ENCODE measurements at places on chromosomes 6 and 20.

- DNase-seq: no peak
Observed at GRCh38 chr6:24522228-24523176, 27.7 kb downstream of the ALDH5A1 start.

DNA sequence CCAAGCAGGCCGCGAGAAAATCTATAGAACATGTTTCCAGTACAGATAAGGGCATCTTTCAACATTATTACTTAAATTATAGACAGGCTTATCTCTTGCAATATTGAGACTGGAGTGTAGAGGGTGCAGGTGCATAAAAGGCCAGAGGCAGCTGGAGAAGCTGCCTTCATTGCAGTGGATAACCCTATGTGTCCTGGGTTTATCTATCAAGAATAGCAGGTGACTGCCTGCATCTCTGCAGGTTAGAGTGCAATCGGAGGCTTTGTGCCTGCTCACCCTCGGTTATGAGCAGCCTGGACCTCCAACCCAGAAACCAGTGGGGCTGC lies 28.7 kb upstream of the ECI2 start:
- no peak for DNase-seq

- no peak for DNase-seq
Observed at GRCh38 chr20:919491-919916, 3.4 kb upstream of the ANGPT4 start.

DNA sequence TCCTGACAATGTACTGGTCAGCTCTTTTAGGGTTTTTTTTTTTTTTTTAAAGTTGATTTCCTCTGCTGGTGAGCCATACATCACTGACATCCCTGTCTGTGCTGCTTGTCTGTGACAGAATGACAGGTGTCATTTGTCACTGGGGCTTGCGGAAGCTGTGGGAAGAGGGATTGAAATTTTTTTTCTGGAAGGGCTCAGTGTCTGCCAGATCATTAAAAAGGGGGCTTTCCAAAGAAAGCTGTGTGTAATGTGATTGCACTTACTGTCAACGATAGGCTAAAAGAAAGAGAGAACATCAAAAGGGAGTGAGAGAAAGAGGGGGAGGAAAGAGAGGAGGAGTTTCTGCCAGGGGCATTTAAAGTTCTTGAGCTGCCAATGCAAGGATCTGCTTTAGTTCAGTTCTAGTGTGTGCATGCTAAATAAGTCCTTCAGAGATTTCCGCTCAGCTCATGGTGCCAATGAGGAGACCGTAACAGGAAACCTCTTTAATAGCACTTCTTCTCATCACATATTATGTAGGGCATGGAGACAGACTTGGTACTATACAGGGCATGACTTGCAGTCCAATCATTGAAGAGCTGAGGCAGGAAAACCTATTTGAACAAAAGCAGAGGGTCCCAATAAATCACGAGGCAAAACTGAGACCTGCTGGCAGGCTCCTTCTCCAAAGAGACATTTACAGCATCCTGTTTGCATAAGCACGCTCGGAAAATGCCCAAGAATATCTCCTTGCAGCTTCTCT lies 177.2 kb downstream of the TSHZ2 start:
- no peak for DNase-seq

DNA sequence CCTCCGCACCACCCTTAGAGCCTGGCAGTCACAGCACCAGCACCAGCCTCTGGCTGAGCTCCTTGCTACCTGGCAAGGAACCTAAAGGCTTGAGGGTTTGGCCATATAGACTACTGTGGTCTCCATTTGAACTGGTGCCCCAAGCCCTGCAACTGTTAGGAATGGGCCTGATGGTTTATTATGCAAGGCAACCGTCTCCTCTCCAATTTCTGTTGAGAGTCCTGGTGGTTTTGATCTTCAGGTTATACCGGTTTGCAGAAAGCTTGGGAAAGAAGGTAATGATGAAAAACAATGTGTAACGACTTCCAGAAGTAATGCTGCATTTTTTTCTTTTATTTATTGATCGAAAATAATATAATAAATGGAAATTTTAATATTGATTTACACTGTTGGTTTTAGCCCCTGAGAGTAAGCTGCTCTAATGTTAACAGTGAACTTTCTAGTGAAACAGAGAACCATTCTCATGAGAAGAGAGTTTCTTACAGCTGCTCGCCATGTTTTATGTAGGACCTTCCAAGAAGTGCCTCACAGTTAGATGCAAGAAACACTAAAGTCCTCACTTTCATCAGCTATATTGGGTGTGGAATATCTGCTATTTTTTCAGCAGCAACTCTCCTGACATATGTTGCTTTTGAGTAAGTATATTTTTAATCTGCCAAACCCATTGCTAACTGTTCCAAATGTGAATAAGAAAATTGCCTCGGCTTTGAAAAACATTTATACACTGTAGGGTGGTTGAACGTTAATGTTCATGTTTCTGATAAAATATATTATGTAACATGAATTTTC lies 112.8 kb downstream of the ADGRG6 start:
- no peak for DNase-seq

DNA sequence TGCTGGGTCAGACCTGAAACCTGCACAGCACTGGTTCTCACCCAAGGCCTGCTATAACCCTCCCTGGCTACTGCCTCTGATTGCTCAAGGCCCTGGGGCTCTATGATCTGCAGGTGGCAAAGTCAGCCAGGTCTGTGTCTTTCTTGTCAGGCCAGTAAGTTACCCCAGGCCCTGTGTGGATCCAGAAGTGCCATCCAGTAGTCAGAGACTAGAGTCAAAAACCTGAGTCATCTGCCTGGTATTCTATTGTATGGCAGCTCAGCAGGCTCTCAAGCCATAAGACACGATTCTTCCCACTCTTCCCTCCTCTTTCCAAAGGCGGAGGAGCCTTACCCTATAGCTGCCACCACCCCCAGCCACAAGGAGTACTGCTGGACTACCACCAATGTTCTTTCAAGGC lies 593.0 kb downstream of the FRK start:
- DNase-seq: no peak

- no peak for DNase-seq
Observed at GRCh38 chr20:37235065-37235464, 26.5 kb downstream of the GHRH start.

DNA sequence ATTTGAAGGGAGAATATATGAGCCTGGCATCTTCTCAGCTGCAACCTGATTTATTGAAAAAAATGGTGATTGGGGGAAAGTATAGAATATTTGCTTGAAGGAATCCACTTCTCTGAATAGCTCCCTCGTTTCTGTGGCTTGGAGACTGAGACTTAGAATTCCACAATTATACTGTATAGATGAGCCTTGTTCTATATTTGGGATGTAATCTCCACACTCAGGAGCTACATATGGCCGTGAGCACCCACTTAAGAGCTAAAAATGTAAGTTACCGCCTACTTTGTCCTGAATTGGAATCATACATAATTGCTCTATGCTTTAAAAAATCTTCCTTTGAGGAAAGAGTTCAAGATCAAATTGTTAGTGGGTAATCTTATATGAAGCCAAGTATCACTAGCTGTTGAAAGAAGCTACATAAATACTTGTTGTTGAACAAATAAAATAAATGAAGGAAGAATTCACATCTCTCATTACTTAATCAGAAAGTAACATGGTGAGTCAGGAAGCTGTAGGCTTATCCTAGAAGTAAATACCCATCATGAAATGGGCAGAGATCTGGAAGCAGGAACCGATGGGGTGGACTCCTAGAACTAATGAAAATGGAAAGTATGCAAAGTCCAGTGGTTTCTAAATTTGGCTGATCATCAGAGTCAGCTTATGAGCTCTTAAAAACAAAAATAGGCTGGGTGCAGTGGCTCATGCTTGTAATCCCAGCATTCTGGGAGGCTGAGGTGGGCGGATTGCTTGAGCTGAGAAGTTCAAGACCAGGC lies 254.3 kb downstream of the SOX4 start:
- no peak for DNase-seq

- DNase-seq: no peak
Observed at GRCh38 chr6:34508425-34508824, 42.5 kb downstream of the PACSIN1 start.

- no peak for DNase-seq
Observed at GRCh38 chr20:22106308-22106938, 401.0 kb downstream of the PAX1 start.

GRCh38 chr6:52307900-52308372 lies 23.4 kb upstream of the MCM3 start:
- no peak for DNase-seq

DNA sequence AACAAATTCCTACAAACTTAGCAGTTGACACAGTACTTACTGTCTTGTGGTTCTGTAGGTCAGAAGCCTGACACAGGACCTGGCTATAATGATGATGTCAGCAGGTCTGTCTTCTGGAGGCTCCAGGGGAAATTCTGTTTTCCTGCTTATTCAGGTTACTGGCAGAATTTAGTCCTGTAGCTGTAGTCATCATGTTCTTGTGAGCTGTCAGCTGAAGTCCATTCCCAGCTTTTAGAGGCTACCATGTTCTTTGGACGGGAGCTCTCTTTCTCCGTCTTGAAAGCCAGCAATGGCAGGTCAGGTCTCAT lies 99.2 kb downstream of the HIVEP1 start:
- DNase-seq: no peak

DNA sequence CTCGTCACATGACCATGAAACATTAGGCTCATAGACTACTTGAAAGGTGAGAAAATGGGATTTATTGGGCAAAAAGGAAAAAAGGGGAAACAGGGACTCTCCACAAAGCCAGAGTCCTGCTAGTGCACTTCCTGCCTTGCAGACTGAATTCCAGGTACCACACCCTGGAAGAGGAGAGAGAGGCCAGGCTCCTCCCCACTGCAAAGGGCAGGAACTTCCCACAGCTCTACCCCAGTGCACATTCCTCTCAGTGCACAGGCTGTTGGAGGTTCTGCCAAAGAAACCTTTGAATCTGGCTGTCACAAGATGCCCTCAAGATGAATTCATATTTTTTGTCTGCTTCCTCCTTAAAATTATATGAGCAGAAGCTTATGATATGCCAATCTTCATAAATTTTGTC lies 920.4 kb upstream of the GJE1 start:
- no peak for DNase-seq

GRCh38 chr6:168640768-168641167 lies 199.8 kb downstream of the SMOC2 start:
- no peak for DNase-seq

GRCh38 chr6:139643986-139644385 lies 269.5 kb upstream of the CITED2 start:
- no peak for DNase-seq

DNA sequence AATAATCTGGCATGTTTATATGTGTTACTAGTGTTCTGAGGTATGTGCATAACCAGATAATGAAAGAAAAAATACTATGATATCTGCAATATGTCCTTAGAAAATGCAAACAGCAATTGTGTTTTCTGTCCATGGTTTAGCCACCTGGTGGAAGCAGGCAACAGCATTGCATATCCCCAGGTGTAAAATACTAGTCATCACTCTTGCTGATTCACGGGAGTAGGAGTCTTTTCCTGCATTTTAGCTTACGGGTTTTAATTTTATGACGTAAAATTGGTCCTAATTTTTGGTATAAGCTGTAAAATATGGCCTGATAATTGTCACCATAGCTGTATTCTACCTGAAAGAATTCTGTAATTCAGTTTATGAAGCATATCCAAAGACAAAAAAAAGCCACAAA lies 2.5 kb downstream of the RNF182 start:
- DNase-seq: no peak

DNA sequence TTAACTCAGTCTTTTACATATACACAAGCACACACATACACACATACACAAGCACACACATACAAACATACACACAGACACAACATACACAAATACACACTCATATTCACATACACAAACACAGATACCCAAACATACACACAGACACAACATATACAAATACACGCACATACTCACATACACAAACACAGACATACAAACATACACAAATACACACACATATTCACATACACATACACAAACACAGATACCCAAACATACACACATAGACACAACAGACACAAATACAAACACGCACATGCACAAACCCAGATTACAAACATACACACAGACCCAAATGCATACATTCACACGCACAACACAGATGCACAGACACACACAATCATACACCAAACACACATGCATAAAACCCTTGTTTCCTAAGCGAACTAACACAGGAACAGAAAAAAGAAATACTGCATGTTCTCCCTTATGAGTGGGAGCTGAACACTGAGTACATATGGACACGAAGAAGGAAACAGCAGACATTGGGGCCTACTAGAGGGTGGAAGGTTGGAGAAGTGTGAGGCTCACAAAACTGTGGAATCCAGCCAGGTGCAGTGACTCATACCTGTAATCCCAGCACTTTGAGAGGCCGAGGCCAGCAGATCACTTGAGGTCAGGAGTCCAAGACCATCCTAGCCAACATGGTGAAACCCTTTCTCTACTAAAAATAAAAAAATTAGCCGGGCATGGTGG lies 34.2 kb downstream of the PIM1 start:
- DNase-seq: no peak

- DNase-seq: no peak
Observed at GRCh38 chr6:12384357-12384912, 94.3 kb downstream of the EDN1 start.

- no peak for DNase-seq
Observed at GRCh38 chr20:56411759-56412472, at the start of gene CASS4. TSS of gene CASS4 (plus strand) at chr20:56412260. CDS start at chr20:56412459, 199 bp downstream.

DNA sequence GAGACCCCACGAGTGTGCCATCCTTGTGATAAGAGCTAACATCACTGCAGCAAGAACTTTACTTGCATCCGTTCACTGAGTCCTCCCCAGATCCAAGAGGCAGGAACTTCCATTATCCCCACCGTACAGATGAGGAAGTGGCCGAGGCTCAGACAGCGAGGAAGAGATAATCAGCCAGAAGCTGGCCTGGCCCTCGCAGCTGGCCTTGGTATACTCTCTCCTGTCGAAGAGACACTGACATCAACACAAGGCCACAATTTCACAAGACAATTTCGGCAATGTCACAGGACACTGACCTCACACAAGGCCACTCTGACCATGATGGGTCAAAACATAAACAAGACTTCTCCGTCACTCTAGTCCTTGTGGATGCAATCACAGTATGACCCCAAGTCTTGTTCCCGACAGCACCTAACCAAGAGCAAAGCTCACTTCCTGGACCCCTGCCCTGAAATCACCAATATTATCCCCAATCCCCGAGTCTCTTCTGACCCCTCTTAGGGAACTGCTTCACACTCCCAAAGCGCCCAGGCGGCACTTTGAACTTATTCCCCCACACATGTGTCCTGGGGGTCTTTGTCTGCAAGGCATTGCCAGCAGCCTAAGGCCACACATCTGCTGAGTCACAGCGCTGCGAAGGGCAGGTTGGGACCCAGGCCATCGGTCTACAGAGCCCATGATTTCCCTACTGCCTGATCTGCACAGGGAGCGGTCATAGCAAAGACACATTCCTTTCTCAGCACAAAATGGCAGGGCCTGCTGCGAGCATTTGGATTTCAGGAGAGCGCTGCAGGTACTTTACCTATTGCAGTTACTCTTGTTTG lies 14.8 kb upstream of the VAPB start:
- DNase-seq: no peak

GRCh38 chr6:7058250-7058923 lies 49.4 kb upstream of the RREB1 start:
- DNase-seq: no peak
